ENCODE measurements at places on chromosomes 16 and 17. TPM values are rescaled to one million over a fixed set of nuclear protein-coding genes. Genes with fewer than 3 reads are reported as not detected.

- no peak for DNase-seq
- H3K4me1 ChIP-seq, result peaks cover 2% of the 10 kb centered on the region
- no peak overlapping the region for H3K4me3 ChIP-seq
- H3K36me3 ChIP-seq, result no peaks in the 10 kb centered on the region
These were observed 22.9 kb upstream of the PRSS54 start for GRCh38 chr16:58317608-58318152.

PRR15L gene
- total RNA-seq, result not detected

GRCh38 chr17:33854596-33854995 lies 400.5 kb upstream of the CCL2 start:
- H3K4me3 ChIP-seq, result no peak overlapping the region
- no peaks in the 10 kb centered on the region for H3K36me3 ChIP-seq
- no peak for DNase-seq
- H3K4me1 ChIP-seq, result no peaks in the 10 kb centered on the region

DNA sequence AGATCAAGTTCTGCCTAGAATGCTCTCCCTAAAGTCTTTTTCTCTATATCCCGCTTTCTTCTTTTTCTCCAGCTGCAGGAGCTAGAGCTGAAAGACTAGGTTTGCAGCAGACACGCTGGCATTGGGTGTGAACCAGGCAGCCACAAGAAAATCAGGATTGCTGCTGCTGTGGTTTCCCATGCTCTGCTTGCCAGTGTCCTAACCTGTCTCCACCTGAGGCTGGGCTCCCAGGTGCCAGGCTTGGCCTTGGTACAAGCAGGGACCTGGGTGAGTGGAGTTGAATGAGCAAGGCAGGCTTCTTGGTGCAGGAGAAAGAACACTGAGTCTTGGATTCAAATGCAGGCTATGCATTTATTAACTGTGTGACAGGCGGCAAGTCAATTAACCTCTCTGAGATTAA lies 440.3 kb upstream of the MAF start:
- H3K27ac ChIP-seq, result no peak overlapping the region
- H3K36me3 ChIP-seq, result no peaks in the 10 kb centered on the region
- no peaks in the 10 kb centered on the region for H3K4me1 ChIP-seq

CCDC78 gene
- total RNA-seq, result 15.1 TPM

Data from naive thymus-derived CD8-positive, alpha-beta T cell (primary cell).